ENCODE measurements at places on chromosomes 7 and 10. TPM values are rescaled to one million over a fixed set of nuclear protein-coding genes. Genes with fewer than 3 reads are reported as not detected.

The NEBL gene
- 2.0 TPM for polyA plus RNA-seq

The H2BK1 gene
- polyA plus RNA-seq, result not detected

DNA sequence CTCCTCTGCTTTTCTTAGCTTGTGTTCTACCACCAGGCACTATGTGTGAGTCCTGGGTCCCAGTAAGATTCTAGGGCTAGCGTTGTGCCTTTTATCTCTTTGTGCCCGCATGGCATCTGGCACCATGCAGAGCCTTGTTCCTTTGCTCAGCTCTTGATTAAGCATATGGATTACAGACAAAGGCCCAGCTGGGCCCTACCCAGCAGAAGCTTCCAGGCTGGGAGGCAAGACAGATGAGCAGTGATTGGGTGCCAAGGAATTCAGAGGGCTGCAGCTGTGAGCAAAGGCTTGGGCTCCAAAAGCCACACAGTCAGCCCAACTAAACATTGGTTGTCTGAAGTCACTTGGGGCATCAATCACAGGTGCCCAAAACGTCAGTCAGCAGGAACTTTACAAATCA, 2.0 kb downstream of the ACSM6 start:
- no peak for DNase-seq

GRCh38 chr10:89543841-89544240, 8.4 kb upstream of the SLC16A12 start:
- DNase-seq, result no peak

DNA sequence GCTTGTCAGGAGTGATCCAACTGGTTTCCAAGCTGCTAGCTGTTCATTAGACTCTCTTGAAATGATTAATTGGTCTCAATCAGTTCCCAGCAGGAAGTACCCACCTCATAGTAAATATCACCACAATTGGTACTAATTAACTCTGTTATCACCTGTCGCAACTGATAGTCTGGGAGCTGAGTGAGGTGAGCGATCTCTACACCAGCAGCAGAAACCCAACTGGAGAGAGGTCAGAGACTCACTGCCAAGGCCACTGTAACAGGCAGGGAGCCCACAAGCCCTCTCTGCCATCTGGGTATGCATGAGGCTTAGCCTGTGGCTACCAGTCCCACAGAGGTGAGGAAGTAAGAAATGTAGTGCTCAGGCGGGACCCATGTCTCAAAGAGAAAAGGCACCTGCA, 245.5 kb downstream of the DYNC1I1 start:
- no peak for DNase-seq

- no peak for DNase-seq
These were observed 196.2 kb downstream of the BAMBI start for GRCh38 chr10:28873540-28873939.
